ENCODE measurements at places on chromosomes 5 and 9. TPM values are rescaled to one million over a fixed set of nuclear protein-coding genes. Genes with fewer than 3 reads are reported as not detected.

The OTULINL gene
- total RNA-seq, result 6.8 TPM

The CCNO gene
- total RNA-seq, result 0.24 TPM

DNA sequence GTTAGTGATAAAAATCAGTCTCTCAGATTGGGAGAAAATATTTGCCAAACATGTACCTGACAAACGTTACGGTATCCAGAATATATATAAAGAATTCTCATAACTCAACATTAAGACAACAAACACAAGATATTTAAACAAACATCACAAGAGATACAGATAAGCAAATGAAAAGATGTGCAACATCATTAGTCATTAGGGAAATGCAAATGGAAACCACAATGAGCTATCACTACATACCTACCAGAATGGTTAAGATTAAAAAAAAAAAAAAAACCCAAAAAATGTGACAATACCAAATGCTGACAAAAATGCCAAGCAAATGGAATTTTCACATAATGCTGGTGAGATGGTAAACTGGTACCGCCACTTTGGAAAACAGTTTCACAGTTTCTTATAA is 15.4 kb downstream of the CERT1 start:
- no peak for DNase-seq

The MSANTD3 gene
- total RNA-seq, result 26.4 TPM

DNA sequence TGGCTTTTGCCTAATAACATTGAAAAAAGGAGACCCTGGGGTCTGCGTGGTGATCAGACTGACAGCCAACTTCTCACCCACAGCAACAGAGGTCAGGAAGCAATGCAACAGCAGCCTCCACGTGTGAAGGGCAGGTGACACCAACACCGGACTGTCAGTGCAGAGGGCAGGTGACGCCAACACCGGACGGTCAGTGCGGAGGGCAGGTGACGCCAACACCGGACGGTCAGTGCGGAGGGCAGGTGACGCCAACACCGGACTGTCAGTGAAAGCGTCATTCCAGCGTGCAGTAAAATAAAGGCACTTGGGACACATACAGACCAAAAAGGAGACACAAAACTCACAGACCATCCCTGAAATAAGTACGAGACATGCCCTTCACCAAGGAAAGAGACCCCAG is 37.2 kb upstream of the CEP72 start:
- no peak for DNase-seq
